ENCODE measurements at places on chromosomes 1 and 21.

- no peak for DNase-seq
Measured at GRCh38 chr1:192100686-192101468, 57.4 kb upstream of the RGS18 start.

GRCh38 chr1:87796471-87796901, 467.8 kb downstream of the LMO4 start:
- DNase-seq: no peak

- DNase-seq: no peak
Measured at GRCh38 chr21:43727519-43728153, 8.7 kb downstream of the PDXK start.

GRCh38 chr1:159945483-159946241, at the start of gene IGSF9:
IGSF9 (minus strand) TSS chr1:159945613; CDS start chr1:159943454, 2,159 bp downstream.
- DNase-seq: peak; percentile 85
